Stimulated activated CD8-positive, alpha-beta memory T cell treated with anti-CD3 and anti-CD28 coated beads, Interleukin-2, amount 100 ng/mL, for 1 hour (primary cell): ENCODE measurements at places on chromosomes 2 and 18.

GRCh38 chr18:37398248-37398920 lies 167.2 kb downstream of the CELF4 start:
- DNase-seq, result no peak

DNA sequence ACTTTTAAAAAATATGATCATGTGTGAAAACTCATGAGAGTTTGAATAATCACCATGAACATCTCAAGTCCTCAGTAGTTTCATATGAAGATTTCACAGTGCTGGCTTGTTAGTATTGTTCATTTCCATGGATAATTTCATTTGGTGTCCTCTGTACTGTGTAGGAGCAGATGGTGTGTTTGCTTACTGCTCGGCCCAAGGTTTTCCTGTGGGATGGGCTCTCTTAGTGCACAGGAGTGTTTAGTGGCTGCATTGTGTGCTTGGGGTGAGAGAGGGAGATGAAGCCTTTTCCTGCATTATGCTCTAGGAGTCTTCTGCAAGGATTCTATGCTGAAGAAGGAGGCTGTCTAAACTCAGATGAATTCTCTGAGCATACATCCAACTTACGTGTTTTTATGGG lies 270.6 kb downstream of the SOCS6 start:
- no peak for DNase-seq

GRCh38 chr2:50732796-50733195 lies 299.1 kb downstream of the NRXN1 start:
- DNase-seq, result no peak

DNA sequence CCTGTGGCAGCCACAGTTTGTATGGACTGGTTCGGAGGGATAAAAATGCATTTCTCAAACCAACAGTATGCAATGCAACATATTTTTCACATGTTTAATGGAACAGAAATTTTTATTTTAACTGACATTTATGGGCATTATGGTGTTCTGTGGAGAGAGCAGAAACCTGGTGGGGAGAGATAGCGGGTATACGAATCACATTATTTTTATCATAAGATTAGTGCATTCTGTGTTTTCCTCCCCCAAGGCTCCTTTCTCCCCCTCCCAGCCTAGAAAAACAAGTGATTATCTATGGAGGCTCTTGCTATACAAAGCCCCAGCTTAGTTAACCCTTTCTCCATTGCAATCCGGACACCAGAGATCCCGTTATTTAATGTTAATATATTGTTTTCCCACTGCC lies 289.8 kb upstream of the PIK3C3 start:
- DNase-seq, result no peak

DNA sequence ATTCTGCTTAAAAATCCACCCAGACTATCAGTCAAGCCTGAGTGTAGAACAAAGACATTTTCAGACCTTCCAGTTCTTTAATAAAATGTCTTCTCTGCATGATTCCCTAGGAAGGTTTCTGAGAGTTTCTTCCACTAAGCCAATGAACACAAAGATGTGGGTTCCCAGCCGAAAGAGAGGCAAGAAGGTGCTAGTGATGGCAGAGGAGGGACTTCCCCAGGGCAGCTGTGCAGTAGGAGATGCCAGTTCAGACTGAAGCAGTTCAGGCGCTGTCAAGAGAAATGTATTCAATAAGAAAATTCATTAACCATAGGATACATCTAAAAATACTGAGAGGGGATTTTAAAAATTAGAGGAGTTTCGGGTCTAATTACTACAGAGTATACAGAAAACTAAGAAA lies 83.3 kb downstream of the RND3 start:
- no peak for DNase-seq

GRCh38 chr2:86147793-86148192 lies 41.8 kb downstream of the PTCD3 start:
- no peak for DNase-seq

- DNase-seq, result no peak
Observed at GRCh38 chr2:8193146-8193545, 488.7 kb upstream of the ID2 start.

DNA sequence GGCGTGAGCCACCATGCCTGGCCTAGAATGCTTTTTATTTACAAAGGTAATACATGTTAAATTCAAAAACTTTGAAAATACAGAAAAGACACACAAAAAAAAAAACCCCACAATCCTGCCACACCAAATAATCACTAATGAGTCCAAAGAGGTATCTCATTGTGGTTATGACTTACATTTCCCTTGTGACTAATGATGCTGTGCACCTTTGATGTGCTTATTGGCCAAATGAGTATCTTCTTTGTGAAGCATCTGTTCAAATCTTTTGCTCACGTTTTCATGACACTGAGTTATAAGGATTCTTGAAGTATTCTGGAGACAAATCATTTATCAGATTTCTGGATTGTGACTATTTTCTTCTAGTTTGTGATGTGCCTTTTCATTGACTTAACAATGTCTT lies 6.4 kb upstream of the NLRC4 start:
- DNase-seq, result no peak

- DNase-seq, result no peak
Observed at GRCh38 chr2:134020608-134021007, 233.3 kb upstream of the MGAT5 start.

DNA sequence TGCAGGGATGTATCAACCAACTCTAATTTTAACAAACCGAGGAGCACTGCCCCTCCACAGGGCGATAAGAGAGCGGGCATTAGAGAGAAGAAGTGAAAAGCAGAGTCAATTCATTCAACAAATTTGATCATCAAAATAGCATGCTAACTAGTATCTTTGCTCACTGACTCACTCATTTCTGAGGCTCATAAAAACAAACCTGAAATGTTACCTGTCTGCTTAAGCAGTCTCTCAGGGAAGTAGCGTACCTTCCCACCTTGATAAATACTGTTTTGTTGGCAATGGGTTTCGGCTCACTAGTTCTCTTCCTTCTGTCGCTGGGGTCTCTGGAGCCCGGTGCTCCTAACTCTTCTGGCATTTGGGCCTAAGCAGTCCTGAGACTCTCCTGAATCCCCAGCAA lies 248.8 kb downstream of the IRS1 start:
- no peak for DNase-seq
